ENCODE measurements at places on chromosomes 5 and 9.

DNA sequence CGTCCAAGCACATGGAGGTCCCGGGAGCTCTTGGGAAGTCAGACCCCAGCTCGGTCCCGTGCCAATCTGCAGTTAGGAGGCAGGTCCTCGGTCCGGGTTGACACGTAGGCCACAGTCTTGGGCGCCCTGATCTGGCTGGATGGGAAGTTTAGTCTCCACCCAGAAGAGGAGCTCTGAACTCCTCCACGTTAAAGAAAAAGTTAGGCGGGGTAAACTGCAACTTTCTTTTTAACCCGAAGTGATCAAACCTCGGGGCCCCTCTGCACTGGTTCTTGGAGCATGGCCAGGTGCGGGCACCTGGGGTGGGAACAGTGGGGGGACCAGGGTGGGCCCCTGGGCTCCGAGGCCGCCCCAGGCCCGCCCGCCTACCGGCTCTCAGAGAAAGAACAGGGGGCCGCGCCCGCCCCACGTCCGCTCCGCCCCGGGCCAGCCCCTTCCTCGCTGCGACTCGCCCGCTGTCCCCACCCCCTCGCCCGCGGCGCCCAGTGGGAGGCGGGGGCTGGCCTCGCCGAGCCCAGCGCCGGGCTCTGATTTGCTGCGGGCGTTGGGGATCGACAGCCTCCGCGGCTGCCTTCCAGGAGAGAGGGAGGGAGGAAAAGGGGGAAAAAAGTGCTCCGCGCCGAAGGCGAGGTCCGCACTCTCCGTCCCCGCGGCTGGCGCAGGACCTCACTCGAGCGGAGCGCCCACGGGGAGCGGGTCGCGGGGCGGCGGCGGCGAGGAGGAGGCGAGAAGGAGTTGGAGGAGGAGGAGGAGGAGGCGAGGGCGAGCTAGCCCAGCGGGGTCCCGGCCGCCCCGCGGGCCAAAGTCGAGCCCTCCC, at the start of gene COL5A1:
Gene COL5A1, plus strand, starts transcription at position 631 of the 817 bp plus-strand sequence. CDS start 385 bp downstream, outside the sequence.
- no peak for DNase-seq

- DNase-seq = no peak
These were observed 152.7 kb downstream of the SNX18 start for GRCh38 chr5:54670281-54670680.

- DNase-seq = no peak
These were observed 516.2 kb downstream of the ELAVL2 start for GRCh38 chr9:23309800-23310199.

DNA sequence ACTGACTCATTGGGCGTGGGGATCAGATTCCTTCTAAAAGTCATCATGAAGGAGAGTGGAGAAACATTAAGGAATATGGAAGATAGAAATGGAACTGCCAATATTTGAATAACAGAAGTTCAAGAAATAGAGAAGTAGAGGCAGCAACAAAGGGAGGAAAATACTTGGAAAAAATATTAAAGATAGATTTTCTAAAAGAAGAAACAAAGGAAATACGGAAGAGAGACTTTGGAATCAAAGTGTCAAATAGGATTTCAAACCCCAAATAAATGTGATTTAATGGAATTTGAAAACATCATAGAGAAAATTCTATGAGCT, 605.1 kb upstream of the KLF4 start:
- DNase-seq = no peak

- DNase-seq = no peak
These were observed 155.2 kb downstream of the MEF2C start for GRCh38 chr5:88727705-88728313.

DNA sequence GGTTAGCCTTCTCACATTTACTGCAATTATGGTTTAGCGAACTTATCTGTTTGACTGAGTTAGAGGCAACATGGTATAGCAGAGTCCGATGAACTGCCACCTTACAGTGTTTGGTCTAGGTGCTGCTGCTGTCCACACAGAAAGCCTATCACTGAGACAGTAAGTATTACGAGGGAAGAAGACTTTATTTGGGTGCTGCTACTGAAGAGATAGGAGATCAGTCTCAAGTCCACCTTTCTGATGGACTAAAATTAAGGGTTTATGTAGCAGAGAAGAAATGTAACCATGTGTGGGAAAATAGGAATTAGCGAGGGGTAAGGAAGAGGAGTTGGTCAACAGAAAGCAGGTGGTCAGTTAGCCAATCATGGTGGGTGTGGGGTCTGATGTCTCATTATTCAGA, 109.7 kb downstream of the ZSWIM6 start:
- no peak for DNase-seq

- no peak for DNase-seq
These were observed 25.5 kb downstream of the PLAC8L1 start for GRCh38 chr5:146079695-146080373.

DNA sequence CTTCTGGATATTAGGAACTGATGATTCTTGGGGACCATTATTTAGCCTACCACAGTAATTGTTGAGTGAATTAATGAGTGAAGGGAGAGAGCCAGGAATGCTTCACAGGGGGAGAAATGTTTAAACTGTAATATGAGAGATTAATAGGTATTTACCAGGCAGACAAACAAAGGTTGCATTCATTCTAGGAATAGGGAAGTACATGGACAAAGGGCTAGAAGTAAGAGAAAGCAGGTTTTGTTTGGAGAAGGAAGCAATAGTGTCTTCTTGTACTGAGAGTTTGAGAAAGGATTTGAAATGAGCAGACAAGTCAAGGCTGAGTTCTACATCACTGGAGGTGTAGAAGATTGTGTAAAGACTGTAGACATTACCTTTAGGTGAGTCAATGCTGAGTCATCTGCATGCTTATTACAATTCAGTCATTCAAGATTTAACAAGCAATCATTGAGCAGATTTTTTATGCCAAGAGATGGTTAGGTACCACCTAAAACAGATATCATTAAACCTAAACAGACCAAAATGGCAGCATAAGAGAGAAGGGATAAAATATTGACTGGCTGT, 8.0 kb downstream of the TAF1L start:
- no peak for DNase-seq

DNA sequence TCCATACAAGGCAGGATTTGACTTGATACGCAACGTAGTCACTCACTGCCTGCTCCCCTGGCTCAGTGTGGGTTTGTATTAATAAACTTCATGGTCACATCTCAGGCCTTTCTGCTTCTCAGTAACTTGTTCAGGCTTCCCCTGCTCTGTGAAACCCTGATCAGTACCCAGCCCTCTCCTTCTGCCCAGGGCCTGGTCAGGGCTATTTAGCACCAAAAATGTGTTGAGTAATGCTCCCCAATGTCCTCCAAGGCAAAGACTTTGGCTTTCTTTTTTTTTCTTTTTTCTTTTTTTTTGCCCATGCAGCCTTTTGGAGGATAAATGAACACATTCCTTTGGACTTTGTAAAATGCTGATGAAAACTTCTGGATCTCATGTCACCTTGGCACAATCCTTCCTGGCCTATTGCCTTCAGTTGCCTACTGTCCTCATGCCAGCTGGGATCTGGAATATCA, 399.2 kb upstream of the KLF4 start:
- no peak for DNase-seq

DNA sequence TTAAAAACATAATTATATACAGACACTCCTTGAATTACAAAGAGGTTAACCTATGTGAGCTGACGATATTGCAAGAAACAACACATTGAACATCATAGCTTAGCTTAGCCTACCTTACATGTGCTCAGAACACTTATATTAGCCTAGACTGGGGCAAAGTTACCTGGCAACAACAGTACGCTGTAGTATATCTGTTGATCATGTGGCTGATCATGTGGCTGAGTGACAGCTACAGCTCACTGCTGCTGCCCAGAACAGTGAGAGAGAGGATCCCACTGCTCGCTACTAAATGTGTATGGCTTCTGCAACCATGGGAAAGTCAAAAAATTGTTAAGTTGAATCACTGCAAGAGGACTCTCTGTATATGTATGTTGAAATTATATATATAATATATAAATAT, 169.9 kb downstream of the CDH9 start:
- DNase-seq = no peak

DNA sequence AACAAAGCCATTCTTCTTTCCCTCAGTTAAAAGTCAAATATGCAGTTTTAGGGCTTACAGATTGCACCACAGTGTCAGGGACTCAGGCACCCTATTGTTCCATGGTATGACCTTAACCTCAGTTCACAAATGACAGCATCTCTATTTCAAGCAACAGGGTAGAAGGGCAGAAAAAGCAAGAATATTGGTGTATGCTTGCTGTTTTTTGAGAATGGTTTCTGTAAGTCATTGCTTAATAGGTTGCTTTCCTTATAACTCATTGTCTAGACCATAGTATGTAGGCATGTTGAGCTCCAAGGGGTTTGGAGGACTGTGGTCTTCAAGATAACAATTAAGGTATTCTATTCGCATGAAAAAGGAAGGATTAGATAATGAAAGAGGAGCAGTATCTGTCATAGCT, 183.5 kb upstream of the EDIL3 start:
- no peak for DNase-seq

DNA sequence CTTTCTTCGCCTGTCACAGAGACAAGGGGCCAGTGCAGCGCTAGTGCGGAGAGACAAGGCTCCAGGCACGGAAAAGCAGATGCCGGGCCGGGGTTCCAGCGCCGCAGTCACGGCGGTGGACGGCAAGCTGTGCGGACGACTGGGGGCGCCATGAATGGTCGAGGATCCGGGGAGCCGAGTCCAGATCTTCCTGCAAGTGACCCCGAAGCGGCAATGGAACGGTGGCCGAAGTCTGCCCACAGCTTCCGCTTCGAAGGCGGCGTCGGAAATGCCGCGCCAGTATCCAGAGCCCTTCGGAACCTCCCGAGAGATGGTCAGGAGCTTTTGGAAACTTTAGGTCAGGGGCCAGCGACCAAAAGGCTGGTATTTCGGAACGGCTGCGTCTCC, 601 bp upstream of the FAF2 start:
- DNase-seq = no peak

GRCh38 chr5:61647672-61648071, 315.6 kb downstream of the ZSWIM6 start:
- no peak for DNase-seq

GRCh38 chr5:124397317-124397716, 349.1 kb downstream of the ZNF608 start:
- no peak for DNase-seq

DNA sequence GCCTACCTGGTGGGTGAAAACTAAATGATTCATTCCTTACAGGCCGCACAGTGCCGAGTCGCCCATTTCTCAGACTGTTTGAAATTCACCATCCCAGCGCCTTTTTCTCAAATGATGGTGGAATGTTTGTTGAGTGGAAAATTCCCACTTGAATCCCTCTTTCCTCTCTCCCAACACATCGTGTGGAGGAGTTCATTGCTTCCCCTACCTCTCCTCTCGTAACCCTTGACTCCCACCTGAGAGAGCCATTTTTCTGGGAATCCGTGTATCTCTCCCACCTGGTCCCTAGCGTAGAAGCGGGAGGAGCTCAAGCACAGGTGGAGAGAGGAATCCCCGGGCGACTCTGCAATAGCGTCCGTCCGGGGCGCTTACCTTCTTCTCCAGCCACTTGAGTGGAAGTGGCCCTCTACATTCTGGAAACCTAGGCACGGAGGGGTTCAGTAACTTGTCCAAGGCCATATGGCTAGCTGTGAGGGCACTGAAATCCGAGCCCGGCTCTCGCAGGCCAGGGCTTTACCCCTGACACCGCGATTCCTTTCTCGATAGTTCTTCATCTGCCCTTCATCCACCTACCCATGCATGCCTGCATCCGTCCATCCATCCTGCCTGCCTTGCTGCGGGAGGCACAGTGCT, 683 bp downstream of the OSMR start:
- DNase-seq = no peak

- DNase-seq = no peak
These were observed 646 bp downstream of the SWI5 start for GRCh38 chr9:128276574-128277270.

GRCh38 chr5:133792655-133793054, 175.8 kb downstream of the C5orf15 start:
- no peak for DNase-seq
